Epithelial cell of prostate (primary cell): ENCODE measurements at places on chromosomes 2 and 18.

DNA sequence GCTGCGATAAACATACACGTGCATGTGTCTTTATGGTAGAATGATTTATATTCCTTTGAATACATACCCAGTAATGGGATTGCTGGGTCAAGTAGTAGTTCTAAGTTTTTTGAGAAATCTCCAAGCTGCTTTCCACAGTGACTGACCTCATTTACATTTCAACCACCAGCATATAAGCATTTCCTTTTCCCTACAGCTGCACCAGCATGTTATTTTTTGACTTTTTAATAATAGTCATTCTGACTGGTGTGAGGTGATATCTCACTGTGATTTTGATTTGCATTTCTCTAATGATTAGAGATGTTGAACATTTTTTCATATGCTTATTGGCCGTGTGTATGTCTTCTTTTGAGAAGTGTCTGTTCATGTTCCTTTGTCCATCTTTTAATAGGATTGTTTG is 22.8 kb downstream of the GALNT1 start:
- no peak for DNase-seq

GRCh38 chr2:60710707-60711106 is 45.4 kb upstream of the PAPOLG start:
- DNase-seq, result no peak

DNA sequence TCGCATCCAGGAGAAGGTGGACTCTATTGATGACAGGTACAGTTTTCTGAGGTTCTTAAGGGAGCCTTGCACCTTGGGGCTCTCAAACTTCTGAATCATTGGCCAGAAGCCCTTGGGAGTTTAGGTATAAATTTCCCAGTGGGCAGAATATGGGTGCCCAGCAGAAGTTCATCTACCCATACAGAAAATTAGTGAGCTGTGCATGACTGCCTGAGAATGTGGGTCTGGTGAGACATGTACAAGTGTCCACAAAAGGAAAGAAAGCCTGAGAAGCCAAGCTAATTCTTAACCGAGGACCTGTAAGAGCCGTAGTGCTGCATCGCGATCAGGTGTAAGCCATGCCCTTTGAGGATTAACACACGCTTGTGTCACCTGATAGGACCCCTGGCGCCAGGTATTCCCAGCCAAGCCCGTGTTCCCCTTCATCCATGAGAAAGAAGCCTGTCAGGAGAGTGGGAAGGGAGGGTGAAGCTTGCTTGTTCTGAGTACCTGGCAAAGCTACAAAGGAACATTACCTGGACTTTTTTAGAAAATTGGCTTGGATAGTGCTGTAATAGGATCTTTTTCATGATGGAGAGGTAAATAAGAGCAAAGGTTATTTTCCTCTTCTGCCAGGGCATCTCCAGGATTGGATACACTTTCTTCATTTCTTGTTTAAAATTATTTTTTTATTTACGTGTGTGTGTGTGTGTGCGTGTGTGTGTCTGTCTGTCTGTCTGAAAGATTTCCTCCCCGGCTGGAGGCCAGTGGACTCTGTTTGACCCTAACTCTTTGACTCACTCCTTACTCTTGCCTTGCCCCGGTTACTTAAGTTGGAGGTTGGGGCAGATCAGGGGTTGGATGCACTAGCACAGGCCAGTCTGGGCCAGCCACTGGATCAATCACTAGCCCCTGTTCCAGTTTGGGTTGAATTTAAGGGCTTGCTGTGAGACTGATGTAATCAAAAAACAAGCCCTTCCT is 90.4 kb upstream of the EML6 start:
- DNase-seq, result peak; percentile 39

DNA sequence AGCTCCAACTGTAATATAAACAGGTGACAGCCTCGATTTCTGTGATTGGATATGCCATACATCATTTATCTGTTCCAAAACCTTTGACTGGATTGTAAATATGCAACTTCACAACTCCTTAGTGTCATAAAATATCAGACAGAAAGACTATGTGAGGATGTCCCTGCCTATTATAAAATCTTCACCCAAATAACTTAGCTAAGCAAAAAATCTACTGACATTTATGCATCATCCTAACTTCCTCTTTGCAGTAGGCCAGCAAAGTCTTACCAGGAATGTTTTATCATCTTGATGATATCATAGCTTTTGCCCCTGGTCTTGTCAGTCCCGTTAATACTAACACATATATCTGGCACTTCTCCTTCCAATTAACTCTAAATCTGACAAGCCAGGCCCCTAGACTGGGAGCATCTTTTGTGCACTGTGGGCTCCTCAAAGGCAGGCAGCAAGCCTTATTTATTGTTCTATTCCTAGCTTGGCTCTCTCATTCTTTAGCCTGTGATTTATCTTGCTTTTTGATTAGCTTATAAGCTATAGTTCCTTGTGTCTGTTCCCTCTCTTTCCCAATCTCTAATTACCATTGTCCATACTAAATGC is 356.5 kb upstream of the HNMT start:
- DNase-seq, result no peak

DNA sequence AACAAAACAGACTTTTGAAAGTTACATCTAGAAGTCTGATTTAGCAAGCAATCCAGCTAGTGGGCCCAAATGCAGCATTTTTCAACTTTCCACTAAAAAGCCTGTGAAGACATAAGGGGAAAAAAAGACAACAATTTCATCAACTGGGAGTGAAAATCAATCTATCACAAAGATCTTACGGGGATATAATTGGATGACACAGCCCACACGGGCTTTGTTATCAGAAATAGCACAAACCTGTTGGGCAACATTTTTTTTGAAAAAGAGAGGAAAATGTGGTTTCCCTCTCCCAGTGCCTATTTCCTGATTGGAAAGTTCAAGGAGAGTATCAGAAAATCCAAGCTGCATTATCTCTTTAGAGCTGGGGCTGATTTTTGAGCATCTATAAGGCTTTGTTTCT is 132.7 kb downstream of the EVA1A start:
- no peak for DNase-seq

GRCh38 chr18:76615065-76615733 is 120.2 kb upstream of the ZNF516 start:
- no peak for DNase-seq

DNA sequence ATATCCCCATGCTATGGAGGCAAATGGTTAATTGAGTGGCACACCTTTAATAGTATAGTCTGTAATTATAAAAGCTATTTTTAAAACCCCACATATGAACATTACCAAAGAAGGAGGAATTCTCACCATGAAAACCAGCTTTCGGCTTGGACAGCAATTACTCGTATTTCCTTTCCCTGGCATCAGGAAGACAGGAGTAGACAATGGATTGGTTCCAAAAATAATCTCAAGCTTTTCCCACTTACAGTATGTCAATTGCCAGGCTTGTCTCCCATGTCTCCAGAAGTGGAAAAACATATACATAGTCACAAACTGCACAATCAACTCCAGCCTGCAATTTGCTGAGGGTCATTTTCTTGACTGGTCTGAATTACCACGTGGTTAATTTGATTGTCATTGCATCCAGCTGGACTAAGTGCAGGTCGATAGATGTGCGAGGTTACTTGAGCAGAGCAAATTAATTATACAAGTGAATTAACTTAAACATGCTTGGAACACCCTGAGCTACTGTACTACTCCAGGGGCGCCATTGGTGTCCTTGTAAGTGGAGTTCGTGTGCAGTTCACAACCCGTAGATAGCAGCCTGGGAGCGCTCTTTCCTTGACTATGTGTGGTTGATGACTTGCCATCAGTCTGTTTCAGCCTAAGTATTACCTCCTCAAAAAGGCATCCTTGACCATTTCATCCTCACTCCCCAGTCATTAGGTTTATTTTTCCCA is 124.3 kb upstream of the PELI1 start:
- no peak for DNase-seq

DNA sequence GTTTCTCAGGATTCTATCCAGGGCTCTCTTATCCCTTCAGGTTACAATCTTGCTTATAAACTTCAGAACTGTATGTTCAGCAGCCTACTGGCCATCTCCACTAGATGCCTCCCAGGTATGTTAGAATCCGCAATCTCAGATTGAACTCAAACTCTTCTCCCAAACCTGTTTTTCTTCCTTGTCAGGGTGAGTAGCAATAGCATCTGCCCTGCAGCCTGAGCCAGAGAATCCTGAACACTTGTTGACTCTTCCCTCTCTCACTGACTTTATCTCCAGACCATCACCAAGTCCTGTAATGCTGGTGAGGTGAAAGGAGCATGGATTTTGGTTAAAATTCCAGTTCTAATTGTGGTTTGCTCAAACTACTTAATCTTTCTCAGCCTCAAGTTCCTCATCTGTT is 82.6 kb upstream of the ALPP start:
- no peak for DNase-seq

DNA sequence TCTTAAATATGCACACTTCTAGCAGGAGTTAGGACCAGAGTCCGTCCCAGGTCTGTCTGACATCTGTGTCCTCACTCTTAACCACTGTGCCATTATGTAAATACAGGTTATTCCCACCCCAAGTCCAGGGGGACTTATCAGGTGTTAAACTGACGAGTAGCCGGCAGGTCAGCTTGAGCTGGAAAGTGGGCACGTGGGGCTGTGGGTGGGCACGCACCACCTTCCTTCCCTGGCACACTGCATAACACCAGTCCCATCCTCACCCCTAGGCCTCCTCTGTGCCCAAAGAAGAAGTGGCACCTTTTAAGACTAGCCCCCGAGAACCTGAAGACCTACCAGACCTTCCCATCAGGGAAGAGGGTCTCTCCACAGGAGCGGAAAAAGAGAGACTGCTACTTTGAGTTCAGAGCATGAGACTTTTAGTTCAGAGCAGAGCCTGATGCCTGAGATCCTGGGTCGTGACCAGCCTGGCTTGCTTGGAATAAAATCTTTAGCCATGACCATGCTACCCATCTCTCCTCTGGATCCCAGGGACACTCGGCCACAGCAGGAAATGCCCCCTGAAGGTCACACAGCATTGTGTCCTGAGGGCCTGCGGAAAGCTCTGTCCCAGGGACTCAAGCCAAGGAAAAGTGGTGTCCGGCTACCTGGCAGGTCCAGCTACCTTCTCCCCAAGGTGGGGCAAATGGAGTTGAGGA is 62.0 kb downstream of the CIB4 start:
- no peak for DNase-seq

DNA sequence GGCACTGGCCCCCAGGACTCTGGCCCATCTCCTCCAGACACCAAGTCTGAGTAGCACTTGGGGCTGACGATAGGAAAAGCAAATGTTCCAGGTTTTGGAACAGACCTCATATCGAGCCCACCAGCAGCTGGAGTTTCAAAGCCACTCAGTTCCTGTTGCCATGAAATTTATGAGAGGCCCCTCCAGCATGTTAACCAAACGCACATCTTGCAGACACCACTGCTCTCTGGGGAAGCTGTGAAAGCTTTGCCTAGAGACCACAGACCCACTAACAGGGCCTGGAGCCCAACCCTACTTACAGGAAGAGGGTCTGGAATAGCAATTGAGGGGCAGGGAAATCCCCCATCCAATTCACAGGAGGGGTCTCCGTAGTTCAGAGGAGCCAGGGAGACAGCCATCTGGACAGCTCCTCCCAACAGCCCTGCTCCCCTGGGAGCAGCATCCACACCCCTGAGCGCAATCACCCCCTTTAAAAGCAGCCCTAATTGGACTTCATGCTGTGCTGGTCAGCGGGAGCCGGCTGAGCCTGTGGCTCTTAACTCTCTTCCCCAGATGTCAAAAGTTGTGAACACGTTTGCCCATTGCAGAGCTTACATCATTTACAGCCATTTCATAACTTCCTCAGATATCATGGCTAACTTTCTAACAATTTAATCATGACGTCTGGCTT is 81.3 kb downstream of the TGFA start:
- no peak for DNase-seq

- no peak for DNase-seq
Observed at GRCh38 chr2:129139380-129139779, 820.7 kb upstream of the HS6ST1 start.

DNA sequence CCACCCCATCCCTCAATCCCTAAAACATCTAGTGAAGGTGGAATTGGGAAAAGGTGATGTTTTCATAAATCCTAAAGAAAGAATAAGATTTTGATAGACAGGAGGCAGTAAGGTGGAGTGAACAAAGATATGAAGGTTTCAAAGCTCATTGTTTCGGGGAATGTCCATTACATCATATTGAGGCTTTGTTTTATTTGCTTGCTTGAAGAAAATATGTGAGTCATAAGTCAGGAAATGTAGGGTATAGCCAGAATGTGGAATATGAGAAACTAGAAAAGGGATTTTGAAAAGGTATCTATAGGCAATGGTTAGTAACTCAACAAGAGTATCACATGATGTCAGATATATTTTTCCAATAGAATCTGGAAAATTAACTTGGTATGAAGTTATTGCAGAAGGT is 1178.5 kb upstream of the ACVR2A start:
- peak; percentile 31 for DNase-seq

DNA sequence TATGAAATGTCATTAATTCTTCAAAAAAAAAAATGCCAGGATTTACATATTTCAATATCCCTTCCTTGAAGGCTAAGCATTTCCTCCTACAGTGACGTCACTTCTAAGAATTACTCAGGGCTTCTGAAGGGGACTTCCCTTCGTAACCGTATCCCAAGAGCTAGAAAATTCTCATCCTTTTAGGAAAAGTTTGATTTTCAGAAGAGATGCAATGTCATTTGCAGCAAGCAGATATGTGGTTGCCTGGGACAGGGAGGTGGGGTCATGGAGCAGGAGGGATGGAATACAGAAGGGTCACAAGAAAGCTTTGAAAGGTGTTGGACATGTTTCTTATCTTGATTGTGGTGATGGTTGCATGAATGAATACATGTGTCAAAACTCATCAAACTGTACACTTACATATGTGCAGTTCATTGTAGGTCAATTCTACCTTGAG is 97.0 kb upstream of the ATL2 start:
- no peak for DNase-seq

DNA sequence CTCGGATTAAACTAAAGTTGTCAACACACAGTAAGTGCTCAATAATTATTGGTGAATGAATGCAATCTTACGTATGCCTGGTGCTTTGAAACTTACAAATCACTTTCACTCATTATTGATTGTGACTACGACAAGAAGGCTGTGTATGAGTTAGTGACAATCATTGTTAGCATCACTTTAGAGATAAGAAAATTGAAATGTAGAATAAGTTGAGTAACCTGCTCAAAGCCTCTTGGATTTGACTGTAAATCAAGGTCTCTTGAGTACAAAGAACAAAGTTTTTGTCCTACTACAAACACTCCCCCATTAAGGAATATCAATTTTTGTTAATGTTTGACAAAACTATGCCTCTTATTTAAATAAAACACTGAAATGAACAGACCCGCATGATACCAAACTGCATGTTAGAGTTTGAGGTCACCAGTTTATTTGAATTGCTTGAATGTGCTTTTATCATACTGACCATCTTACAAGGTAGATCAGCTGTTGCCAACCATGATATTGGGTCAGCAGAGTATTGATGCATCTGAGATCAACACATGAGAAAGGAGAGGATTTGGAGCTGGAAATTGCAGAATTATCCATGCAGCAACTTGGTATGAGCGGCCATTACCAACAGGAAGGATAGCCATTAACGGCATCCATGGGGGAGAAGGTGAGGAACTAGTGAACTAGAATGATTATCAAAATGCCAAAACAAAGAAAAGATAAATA is 142.1 kb downstream of the IRS1 start:
- DNase-seq, result no peak

- no peak for DNase-seq
Observed at GRCh38 chr2:96397756-96398530, 62.4 kb downstream of the NCAPH start.
